Natural killer cell (primary cell): ENCODE measurements at places on chromosomes 1 and 21. TPM values are rescaled to one million over a fixed set of nuclear protein-coding genes. Genes with fewer than 3 reads are reported as not detected.

The FMO1 gene
- total RNA-seq = not detected

The EPHA10 gene
- total RNA-seq = not detected

The NUF2 gene
- total RNA-seq = 5.6 TPM

The C1orf94 gene
- total RNA-seq = not detected

The KRTAP6-1 gene
- total RNA-seq = not detected

The NOTCH2NLA gene
- total RNA-seq = 59.0 TPM

The LCE3D gene
- total RNA-seq = not detected

The MATN1 gene
- total RNA-seq = 1.2 TPM

The SORT1 gene
- total RNA-seq = 7.1 TPM
